ENCODE measurements at places on chromosomes 5 and 9.
A peak's percentile ranks its signal among the peaks of the same experiment; 100 is the strongest.

DNA sequence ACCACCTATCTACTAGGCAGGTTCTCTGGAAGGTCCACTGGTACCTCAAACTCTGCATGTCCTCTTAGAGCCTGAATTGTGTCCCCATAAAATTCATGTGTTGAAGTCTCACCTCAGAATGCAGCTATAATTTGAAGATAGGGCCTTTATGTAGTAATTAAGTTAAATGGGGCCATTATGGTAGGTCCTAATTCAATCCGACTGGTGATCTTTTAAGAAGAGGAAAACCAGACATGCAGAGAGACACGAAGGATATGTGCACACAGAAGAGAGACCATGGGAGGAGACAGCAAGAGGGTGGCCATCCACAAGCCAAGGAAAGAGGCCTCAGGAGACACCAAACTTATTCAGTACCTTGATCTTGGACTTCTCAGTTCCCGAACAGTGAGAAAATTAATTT, 345.4 kb downstream of the ENC1 start:
- no peak for DNase-seq

DNA sequence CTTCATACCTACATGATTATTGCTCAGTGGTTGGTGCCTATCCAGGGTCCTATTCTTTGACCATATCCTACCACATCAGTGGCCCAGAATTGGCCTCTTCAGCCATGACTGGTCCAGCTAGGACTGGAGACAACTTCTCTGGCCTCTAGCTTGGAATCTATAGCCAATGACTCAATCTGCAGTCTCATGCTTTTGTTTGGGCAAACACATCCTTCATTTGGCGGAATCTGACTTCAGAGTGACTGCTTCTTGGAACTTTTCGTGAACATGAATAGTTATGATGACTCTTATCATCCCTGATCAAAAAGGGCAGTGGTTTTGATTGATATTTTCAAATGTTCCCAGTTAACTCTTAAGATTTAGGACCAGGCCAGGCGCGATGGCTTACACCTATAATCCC, 134.1 kb downstream of the PAPPA start:
- peak; percentile 43 for DNase-seq

DNA sequence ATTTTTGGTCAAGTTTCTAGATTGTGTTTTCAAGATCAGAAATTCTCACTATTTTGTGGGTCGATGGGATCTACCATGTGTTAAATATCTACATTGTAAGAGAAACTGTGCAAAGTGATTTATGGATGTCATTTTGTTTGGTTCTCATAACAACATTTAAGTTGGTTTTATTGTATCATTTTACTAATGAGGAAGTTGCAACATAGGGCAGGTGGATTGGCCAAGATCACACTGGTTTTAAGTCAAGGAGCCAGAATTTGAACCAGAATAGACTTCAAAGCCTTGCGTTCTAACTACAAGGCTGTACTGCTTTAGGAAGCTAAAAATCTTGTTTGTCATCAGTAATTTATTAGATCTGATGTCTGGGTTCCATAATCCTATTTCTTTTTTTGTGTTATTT, 23.4 kb downstream of the SH3TC2 start:
- no peak for DNase-seq

DNA sequence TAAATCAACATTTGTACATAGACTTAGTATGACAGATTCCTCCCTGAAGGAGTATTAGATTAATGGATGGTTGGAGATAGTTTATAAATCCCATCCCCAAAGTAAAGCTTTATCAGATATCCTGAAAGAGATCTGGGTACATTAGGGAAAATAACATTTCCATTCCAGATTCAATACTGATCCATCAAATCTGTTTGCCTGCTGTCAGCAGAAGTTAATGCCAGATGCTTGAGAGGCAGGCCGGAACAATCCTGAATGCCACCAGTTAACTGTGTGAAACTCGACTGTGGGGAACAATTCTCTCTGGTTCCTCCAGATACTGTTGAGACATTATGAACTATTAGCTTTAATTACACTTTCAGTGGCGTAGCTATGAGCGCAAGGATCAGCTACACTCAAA, 1166.8 kb downstream of the MAT2B start:
- DNase-seq, result no peak

Measured in fibroblast of skin of right quadriceps (primary cell).